ENCODE measurements at places on chromosomes 3 and 15. TPM values are rescaled to one million over a fixed set of nuclear protein-coding genes. Genes with fewer than 3 reads are reported as not detected.

- no peak for DNase-seq
Measured at GRCh38 chr15:24898715-24899272, 56.0 kb upstream of the SNRPN start.

The RNF168 gene
- total RNA-seq = 30.6 TPM

- DNase-seq = no peak
Measured at GRCh38 chr3:173826416-173826815, 428.9 kb downstream of the NLGN1 start.

The CADPS gene
- total RNA-seq = 4.0 TPM

The GPR149 gene
- 0.09 TPM for total RNA-seq

DNA sequence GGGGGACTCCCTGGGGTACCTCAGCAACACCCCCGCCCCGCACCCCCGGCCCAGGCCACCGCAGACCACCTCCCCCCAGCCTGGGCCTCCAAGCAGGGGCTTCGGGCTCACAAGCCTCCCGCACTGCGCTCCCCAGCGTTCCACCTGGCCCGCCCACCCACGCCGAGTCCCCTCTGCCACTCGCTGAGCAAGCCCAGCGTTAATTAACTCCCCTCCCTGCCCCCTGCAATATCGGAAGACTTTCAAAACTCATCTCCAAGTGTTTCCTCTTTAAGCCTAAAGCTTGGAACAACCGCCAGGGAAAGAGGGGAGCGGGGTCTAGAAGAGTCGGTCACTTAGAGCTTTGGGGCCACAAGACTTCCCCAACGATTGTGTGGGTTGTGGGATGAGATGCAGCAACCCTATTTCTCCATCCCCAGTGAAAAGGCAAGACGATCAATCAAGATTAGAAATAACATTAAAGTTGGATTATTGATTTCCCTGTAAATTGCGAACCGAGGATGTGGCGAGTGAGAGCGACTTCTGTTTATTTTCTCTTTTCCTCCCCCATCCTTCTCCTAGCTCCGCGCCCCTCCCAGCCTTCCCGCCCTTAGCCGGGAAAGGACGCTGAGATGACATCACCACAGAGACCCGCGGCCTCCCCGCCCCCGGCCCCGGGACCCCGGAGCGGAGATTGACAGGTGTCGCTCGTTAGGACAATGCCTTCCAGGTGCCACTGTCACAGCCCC lies 30.2 kb downstream of the NR2F2 start:
- no peak for DNase-seq

DNA sequence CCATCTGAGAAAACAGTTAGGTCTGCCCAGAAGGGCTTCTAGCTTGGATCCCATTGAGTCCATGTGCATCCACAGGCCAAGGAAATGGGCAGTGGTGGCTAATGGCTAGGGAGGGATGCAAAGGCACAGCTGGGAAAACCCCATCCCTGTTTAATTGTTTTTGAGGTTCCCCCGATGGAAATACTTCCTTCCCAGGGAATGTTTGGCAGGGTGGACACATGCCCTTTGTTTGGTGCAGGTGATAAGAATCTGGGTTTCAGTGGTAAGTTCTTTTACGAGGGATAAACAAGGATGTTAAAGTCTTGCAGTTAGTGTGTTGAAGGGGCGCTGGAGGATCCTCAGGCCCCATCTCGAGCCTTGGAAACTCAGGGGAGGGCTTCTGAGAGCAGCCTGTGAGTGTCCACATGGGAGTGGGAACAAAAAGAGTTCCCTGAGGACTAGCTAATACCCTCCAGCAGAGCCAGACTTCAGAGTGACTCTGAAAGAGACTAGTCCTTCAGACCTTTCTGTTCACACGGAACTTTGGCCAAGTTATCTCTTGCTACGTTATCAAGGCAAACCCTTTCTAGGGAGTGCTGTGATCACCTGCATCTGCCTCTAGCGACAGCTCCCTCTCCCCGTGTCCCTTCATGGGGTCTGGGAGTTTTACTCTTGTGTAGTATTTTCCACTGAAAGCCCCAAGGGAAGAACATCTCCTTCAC lies 17.4 kb downstream of the PTPRG start:
- DNase-seq = no peak

DNA sequence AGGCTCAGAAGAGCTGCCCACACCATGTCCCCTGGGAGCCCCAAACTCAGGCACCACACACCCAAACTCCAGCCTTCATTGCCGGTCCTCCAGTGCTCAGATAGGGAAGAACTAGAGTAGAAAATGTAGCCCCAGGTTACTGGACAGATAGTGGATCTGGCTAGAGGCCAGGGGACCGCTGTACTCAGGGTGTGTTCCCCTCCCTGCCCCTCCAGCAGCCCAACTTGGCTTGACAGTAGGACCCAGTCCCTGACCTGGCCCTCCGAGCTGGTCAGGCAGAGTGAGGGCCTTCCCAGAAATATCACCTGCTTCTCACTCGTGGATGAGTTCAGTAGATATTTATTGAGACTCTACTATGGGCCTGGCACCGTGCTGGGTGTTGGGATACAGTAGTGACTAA lies 100.0 kb downstream of the CORO2B start:
- DNase-seq = no peak

- no peak for DNase-seq
Measured at GRCh38 chr3:24832891-24833290, 338.2 kb upstream of the THRB start.

GRCh38 chr15:77002954-77003912 lies 8.3 kb downstream of the PSTPIP1 start:
- no peak for DNase-seq

DNA sequence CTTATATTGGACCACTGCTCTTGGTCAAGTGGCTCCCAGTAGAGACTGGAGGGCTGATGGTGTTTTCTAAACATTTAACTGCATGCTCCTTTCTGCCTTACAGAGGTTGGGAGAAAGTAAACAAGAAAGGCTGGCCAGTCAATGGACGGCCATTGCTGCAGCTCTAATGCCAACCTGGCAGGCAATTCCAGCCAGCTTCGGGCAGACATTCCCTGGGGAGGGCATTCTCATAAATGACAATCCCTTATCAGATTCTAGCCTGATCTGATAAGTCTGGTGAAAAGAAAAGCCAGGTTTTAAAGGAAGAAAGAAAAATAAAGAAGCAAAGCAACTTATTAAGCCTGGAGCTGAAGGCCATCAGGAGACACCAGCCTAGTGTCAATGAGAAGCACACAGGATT lies 60.7 kb downstream of the FRMD4B start:
- no peak for DNase-seq

The RPP25 gene
- 17.6 TPM for total RNA-seq

GRCh38 chr3:78703944-78704343 lies 1063.9 kb downstream of the ROBO1 start:
- DNase-seq = no peak

The GHSR gene
- total RNA-seq = not detected

The AGBL1 gene
- total RNA-seq = 0.91 TPM

- no peak for DNase-seq
Measured at GRCh38 chr3:184761075-184761841, 49.4 kb upstream of the MAGEF1 start.

GRCh38 chr3:129549006-129549800 lies 6.2 kb downstream of the H1-8 start:
- no peak for DNase-seq

GRCh38 chr3:69283913-69284611 lies 101.8 kb downstream of the FRMD4B start:
- no peak for DNase-seq

The TMA7 gene
- total RNA-seq = 446 TPM

DNA sequence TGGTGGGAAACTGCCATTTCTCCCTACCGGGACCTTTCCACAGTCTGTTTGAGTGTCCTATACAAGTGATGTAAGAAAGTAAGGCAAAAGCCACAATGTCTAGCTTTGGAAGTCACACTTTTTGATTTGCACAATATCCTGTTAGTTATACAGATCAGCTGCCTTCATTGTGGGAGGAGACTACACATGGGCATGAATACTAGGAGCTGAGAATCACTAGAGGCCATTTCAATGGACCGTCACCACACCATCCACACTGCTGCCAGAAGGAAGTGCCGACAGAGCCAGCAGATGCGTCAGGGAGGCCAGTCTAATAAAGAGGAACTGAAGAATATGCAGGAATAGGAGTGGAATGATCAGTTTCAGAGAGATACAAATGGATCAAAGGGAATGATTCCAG lies 65.8 kb downstream of the SCN11A start:
- DNase-seq = no peak

The MASP1 gene
- 27.3 TPM for total RNA-seq

GRCh38 chr3:45506084-45506483 lies 88.5 kb upstream of the LIMD1 start:
- no peak for DNase-seq

DNA sequence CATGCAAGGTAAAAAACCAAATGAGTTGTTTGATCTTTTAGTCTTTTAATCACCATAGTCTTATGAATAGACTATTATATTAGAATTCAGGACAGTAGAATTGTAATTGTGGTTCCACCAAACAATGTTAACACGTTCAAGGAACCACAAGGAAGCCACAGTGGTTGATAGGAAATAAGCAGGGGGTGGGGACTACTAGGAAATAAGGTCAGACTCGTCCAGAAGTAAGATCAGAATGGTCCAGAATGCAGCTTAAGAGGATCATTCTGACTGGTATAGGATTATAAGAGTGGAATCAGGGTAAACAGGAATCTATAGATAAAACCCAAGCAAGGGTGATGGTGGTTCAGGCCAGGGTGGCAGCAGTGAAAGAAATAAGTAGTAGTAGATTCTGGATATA lies 7.5 kb downstream of the MYNN start:
- no peak for DNase-seq

DNA sequence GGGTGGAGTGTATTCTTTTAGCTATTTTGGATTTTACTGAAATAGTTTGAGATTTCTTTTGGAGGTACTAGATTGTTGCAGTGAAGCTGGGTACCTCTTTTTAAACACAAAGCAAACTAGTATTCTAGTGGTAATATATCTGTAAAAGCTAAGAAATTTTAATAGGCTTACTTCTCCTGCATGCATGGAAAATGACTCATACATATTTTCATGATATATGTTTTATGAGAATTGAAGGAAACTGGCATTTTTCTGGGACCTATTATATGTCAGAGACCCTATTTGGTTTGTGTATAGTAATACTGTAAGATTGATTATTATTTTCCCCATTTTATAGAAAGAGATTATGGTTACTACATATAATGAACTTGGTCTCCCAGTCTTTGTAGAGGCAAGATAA lies 851.0 kb downstream of the DIPK2A start:
- no peak for DNase-seq

DNA sequence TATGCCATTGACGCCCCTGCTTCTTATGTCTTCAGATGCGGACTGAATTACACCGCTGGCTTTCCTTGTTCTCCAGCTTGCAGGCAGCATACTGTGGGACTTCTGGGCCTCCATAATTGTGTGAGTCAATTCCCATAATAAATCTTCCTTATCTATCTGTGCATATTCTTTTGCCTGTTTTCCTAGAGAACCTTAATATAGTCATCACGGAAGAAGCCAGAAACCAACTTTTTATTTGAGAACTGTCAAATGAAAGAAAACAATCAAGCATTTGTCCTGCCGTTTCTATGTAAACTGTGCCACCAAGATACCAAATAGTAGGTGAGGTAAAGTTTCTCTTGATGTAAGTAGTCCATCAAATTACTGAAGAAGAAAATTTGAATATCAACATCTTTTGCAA lies 51.8 kb upstream of the B3GALNT1 start:
- no peak for DNase-seq

The PLXNB1 gene
- 182 TPM for total RNA-seq

DNA sequence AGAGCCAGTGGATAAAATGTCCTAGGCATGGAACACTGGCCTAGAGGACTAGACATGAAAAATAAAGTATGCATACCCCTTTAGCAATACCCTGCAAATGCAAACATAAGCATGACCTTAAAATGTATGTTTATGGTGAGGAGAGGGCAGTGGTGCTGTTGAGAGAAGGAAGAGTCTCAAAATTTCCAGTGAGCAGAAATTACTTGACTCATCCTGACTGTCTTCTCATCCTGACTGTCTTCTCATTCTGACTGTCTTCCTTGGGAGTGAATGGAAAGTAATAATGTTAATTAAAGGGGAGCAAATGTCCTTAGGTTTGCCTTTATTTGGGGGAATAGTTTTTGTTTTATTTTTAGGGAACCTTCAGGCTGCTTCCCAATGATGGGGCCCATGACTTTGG lies 121.5 kb upstream of the GALNT15 start:
- DNase-seq = no peak

GRCh38 chr3:72186400-72186855 lies 401.5 kb upstream of the PROK2 start:
- no peak for DNase-seq

DNA sequence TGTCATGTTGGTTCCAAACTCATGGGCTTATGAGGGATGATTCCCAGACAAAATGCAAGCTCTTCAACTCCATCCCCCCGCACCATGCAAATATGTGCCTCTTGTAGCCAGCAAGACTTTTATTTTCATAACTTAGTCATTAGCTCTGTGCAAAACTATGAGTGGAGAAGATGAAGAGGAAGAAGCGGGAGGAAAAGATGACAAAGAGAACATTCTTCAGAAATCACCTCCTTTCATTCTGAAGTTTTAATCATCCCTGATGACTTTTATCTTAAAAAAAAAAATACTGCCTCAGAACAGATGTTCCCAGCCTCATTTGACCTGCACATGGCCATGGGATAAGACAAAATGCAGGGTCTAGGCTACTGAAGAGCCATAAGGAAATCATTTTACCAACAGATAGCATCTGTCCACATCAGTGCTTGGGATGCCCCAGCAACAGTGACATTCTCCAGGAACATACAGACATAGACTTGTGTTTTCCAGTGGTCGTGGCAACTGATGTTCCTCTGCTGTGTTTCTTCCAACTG lies 145.5 kb downstream of the WNT5A start:
- DNase-seq = no peak

DNA sequence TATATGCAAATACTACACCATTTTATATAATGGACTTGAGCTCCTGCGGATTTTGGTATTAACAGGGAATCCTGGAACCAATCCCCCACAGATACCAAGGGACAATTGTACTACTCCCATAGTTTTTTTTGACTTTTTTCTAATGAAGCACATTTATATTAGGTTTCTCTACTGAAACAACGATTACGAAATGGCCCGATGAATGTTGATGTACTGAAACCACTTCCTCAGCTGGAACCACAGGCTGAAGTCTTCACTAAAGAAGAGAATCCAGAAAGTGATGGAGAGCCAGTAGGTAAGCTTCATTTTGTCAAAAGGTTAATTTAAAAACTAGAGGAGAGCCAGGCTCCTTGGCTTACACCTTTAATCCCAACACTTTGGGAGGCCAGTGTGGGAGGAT lies 121.5 kb upstream of the LRRFIP2 start:
- DNase-seq = no peak

DNA sequence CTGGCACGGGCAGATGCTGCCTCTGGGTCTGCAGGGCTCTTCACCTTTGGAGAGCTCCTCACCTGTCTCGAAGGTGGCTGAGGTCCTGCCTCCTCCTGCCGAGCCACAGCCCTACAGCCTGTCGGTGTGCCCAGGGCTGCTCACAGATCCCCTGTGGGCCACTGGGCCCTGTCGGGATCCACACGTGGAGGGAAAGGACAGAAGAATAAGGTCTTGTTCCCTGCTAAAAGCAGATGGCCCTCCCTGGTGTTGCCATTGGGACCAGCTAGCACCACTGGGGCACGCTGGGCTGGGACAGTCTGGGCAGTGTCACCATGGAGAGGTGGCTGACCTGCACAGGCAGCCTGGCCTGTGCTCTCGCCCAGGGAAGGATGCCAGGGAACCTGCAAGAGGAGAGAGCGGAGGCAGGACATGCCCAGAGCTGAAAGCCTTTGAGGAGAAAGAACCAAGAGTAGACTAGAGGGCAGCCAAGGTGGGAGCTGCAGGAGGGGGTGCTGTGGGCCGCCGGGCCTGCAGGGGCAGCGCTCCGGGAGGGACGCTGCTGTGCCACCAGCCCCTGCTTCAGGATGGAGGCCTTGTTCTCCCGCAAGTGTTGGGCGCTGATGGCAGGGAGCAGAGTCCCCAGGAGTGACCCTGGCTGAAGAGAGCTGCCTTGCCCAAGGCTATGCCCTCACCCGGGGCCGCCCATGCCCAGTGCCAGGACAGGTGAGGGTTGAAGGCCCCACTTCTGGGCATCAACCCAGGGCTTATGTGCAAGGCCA lies 210.2 kb downstream of the XXYLT1 start:
- no peak for DNase-seq

Data from prostate gland (tissue), 2 donors.